ENCODE measurements at places on chromosomes 6 and 20. TPM values are rescaled to one million over a fixed set of nuclear protein-coding genes. Genes with fewer than 3 reads are reported as not detected.

DNA sequence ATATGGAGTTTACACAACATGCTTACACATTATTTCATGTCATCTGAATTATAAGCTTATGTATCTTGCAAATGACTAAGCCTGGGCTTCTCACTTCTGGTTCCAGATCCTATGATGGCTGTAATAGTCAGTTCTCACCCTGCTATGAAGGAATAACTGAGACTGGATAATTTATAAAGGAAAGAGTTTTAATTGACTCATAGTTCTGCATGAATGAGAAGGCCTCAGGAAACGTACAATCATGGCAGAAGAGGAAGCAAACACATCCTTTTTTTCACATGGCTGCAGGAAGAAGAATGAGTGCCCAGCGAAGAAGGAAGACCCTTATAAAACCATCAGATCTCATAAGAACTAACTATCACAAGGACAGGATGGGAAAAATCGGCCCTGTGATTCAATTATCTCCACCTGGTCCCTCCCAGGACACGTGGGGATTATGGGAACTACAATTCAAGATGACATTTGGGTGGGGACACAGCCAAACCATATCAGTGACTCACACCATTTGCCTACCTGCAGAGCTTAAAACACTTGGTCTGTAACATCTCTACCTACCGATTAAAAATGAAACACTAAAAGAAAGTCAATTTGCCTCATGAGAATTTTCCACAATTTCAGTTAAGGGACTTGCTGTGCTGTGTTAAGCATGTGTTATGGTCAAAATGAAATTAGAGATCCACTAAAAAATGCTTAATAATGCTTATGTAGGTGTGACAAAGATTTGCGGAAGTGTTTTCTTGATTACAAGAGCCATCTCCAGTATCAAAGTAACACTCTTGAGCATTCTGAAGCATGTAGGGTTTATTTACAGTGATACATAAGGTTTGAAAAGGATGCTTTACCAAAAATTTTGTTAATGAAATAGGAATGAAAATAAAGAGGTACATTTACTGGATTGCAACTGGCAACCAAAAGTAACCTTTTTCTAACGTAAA is 2.2 kb upstream of the RWDD1 start:
- peaks cover 3% of the 10 kb centered on the region for H3K36me3 ChIP-seq
- no peak overlapping the region for H3K4me3 ChIP-seq
- no peak for DNase-seq
- peaks cover 19% of the 10 kb centered on the region for H3K4me1 ChIP-seq
- no peaks in the 10 kb centered on the region for H3K27me3 ChIP-seq
- H3K27ac ChIP-seq: no peak overlapping the region

The EBF4 gene
- total RNA-seq: not detected

DNA sequence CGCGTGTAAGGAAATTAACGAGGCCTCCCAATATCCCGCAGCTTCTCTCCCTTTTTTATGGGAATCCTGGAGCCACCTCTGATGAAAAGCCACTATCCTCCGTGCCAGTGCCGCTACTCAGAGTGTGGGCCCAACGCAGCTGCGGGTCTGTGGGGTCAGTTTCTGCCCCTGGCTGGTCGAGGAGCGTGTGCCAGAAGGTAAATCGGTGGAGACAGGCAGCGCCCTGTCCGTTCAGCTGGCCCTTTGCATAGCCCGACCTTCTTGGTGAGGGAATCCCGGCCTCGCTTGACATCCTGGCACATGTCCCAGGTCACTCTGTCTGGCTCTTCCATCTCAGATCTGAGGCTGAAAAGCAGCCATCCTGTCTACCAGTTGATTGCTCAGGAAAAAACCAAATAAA is 4.6 kb downstream of the THBS2 start:
- H3K4me1 ChIP-seq: peaks cover 6% of the 10 kb centered on the region
- no peak for DNase-seq
- H3K27me3 ChIP-seq: no peaks in the 10 kb centered on the region
- H3K36me3 ChIP-seq: no peaks in the 10 kb centered on the region
- no peak overlapping the region for H3K27ac ChIP-seq

DNA sequence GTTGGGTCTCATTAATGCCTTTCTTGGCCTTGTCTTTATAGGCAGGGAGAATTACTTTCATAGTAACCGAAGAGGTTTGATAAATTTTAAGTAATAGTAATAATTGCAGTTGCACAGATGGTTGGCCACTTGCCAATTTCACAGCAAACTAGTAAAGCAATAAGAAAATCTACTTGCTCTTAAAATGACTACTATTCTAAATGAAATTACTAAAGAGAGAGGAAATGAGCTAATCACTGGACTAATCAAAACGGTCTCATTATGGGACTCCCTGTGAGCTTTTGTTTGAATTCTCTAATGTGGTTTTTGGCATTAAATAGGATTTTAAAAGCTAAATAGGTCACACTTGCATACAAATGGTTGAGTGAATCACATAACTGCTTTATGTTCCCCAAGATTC is 227.4 kb upstream of the PLN start:
- no peak for DNase-seq
- no peaks in the 10 kb centered on the region for H3K27me3 ChIP-seq
- H3K36me3 ChIP-seq: no peaks in the 10 kb centered on the region

GRCh38 chr6:44260451-44261297 is 3.3 kb upstream of the SLC35B2 start:
- H3K4me1 ChIP-seq: peaks cover 42% of the 10 kb centered on the region
- peaks cover 19% of the 10 kb centered on the region for H3K36me3 ChIP-seq

GRCh38 chr6:107600936-107601335 is 111.0 kb downstream of the SOBP start:
- H3K27ac ChIP-seq: peak overlapping the region; percentile 51
- peaks cover 10% of the 10 kb centered on the region for H3K4me1 ChIP-seq

- H3K36me3 ChIP-seq: no peaks in the 10 kb centered on the region
- no peak for DNase-seq
- no peaks in the 10 kb centered on the region for H3K4me1 ChIP-seq
- no peaks in the 10 kb centered on the region for H3K27me3 ChIP-seq
- H3K27ac ChIP-seq: no peak overlapping the region
- H3K4me3 ChIP-seq: no peak overlapping the region
These were observed 98.3 kb downstream of the MACROD2 start for GRCh38 chr20:14093652-14094051.

GRCh38 chr6:160285541-160286105 is 27.0 kb upstream of the SLC22A2 start:
- H3K36me3 ChIP-seq: no peaks in the 10 kb centered on the region
- no peak overlapping the region for H3K4me3 ChIP-seq
- peaks cover 11% of the 10 kb centered on the region for H3K4me1 ChIP-seq
- no peaks in the 10 kb centered on the region for H3K27me3 ChIP-seq

DNA sequence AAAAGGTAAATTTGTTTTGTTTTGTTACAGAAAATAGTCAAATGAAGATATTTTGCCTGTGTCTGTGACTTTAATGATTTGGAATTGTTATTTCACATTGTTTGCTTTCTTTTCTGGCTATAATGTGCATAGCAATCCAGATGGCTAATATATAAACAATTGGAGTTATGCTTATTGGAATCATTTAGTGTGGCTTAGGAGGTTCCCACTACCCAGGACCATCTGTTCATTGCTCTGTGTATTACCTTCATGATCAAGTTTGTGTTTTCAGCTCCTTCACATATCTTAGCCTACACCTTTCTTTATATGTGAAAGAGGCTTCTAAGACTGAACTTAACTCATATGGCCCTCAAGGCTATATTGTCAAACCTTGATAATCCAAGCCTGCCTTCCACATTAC is 232.9 kb downstream of the BCKDHB start:
- H3K4me3 ChIP-seq: no peak overlapping the region
- no peaks in the 10 kb centered on the region for H3K4me1 ChIP-seq
- H3K36me3 ChIP-seq: no peaks in the 10 kb centered on the region
- H3K27me3 ChIP-seq: no peaks in the 10 kb centered on the region
- no peak for DNase-seq

DNA sequence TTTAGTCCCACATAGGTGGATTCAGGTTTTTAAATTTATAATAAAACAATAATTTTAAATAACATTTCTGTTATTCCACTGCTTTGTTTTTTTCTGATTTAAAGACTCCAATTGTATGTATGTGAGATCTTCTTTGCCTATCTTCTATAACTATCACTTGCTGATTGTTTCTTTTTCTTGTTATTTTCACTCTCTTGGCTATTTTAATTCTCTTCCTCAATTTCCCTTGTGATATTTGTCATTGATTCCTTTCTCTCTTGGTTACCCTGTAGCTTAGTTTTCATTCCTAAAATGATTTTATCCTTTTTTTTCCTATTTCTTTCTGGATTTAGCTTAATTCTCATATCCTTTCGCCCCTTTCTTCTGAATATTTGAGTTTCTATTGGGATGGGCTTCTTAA is 227.3 kb upstream of the TENT5A start:
- DNase-seq: no peak
- H3K27me3 ChIP-seq: no peaks in the 10 kb centered on the region
- H3K36me3 ChIP-seq: no peaks in the 10 kb centered on the region
- H3K27ac ChIP-seq: no peak overlapping the region
- H3K4me3 ChIP-seq: no peak overlapping the region

GRCh38 chr20:32208499-32209154 is 947 bp downstream of the POFUT1 start:
- H3K36me3 ChIP-seq: peaks cover 41% of the 10 kb centered on the region
- H3K27ac ChIP-seq: peak overlapping the region; percentile 100
- no peaks in the 10 kb centered on the region for H3K27me3 ChIP-seq
- peaks cover 58% of the 10 kb centered on the region for H3K4me1 ChIP-seq

GRCh38 chr6:33384581-33385020 is 7.0 kb upstream of the KIFC1 start:
- H3K4me1 ChIP-seq: peaks cover 14% of the 10 kb centered on the region
- H3K36me3 ChIP-seq: no peaks in the 10 kb centered on the region
- H3K4me3 ChIP-seq: no peak overlapping the region
